T-helper 2 cell (primary cell): ENCODE measurements at places on chromosomes 7 and 10.

DNA sequence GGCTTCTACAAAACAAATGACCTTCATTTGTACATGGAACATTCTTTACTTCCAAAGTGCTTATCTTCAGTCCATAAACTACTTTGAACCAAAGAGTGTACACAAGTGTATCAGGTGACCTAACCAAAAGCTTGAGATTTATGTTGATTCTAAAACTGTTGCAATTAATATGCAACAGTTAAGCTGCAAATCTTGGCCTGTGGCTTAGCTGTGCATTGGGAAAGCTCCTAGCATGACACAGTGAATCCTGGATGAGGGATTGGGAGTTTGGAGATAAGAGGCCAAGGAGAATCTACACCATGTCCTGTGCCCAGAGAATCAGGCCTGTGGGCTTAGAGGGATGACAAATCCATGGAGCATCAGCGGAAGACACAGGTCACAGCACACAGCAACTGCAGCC lies 105.2 kb upstream of the GSDME start:
- DNase-seq: no peak

- no peak for DNase-seq
Observed at GRCh38 chr7:112877691-112878460, 87.7 kb upstream of the TMEM168 start.

- DNase-seq: no peak
Observed at GRCh38 chr7:20408467-20408826, 77.7 kb downstream of the ITGB8 start.

DNA sequence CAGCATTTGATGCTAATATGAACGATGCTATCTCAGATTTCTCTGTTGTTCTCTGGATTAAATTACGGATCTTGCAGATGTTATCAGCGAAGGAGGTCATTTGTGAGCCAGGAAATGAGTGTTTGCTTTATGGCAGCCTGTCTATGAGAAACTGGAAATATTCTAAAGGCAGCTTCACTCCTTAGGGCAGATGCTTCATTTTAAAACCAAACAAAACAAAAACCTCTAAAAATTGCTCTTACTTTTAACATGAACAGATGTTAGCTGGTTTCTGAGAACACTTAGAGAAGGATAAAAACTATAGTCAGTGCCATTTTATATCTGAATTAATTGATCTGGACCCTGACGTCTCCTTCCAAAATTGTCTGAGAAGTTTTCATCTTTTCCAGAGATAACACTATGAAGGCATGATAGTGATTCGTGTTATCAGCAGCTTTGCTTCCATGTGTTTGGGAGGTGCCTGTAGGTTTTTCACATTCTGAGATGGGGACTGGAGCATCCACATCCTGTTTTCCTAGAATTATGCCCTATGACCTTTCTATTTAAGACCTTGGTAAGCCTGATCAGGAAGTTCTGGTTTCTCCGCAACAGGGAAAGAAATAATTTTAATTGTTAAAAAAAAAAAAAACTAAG lies 53.1 kb downstream of the CPED1 start:
- DNase-seq: no peak

DNA sequence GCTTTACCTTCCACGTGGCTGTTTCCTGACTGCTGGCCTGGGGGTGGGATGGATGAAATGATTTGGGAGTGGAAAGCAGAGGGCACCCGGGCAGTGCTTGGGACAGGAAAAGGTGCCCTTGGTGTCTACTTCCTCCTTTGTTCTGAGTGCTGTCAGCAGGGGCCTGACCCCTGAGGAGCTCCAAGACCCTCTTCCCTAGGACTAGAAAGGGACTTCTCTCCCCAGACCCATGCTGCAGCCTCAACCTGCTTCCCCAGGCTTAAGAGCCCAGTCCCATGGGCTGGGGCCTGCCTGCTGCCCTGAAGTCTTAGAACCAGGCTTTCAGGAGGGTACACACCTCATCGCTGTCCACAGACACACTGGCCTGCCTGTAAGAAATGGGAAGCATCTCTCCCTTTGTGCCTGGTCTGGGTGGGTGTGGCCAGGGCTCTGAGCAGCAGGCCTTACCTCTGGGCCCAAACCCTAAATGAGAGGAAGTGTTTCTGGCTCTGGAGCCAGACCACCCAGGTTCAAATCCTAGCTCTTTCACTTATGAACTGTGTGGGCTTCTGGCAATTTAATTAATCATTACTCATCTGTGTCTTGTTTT lies 12.9 kb downstream of the CDH23 start:
- DNase-seq: no peak

- DNase-seq: peak; percentile 1
Observed at GRCh38 chr7:90262438-90262837, 17.5 kb downstream of the CFAP69 start.

GRCh38 chr7:102992938-102993717 lies 80.3 kb downstream of the LRRC17 start:
- no peak for DNase-seq

DNA sequence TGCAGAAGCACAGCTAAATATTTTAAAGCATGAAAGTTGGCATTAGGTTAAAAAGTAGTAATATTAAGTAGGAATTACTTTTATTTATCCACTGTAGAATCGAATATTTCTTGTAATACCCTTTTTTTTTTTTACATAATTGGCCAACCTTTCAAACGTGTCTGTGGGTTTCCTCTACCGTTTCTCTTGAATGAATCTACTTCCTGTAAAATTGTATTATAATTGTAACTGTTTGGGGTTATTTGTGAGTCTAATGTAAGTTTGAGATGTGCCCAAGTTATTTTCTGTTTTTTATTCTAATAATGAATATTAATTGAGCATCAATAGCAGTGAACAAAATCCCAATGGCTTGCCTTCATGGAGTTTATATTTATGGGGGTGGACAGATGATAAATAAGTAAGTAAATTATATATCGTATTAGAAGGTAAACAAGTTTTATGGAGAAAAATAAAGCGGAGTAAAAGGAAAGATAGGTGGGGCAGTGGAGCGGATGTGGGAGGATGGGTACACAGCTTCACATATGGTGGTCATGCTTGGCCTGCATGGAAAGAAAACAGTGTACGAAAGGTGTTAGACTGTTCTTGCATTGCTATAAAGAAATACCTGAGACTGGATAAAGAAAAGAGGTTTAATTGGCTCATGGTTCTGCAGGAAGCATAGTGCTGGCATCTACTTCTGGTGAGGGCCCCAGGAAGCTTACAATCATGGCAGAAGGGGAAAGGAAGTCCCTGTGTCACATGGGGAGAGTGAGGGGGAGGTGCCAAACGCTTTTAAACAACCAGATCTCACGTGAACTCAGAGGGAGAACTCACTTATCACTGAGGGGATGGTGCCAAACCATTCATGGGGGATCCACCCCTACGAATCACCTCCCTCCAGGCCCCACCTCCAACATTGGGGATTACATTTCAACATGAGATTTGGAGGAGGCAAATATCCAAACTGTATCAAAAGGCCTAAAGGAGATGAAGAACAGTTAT lies 5.4 kb downstream of the TSPAN13 start:
- DNase-seq: no peak

DNA sequence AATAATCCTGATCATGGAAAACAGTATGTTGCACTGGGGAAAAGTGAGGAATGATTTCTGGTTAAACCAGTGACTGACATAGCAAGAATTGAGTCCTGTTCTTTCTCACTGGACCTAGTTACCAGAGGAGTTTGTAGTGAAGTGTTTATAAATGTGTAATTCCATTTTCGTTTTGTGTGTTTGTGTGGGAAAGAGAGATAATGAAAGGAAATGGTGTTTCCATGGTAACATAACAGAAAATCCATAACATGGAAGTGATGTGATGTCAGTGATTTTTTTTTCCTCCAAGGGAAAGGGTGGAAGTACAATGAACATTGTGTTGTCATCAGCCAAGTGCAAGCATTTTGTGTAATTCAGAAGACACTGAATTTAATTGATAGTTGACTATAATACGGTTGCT lies 283.9 kb downstream of the PLXDC2 start:
- DNase-seq: no peak

DNA sequence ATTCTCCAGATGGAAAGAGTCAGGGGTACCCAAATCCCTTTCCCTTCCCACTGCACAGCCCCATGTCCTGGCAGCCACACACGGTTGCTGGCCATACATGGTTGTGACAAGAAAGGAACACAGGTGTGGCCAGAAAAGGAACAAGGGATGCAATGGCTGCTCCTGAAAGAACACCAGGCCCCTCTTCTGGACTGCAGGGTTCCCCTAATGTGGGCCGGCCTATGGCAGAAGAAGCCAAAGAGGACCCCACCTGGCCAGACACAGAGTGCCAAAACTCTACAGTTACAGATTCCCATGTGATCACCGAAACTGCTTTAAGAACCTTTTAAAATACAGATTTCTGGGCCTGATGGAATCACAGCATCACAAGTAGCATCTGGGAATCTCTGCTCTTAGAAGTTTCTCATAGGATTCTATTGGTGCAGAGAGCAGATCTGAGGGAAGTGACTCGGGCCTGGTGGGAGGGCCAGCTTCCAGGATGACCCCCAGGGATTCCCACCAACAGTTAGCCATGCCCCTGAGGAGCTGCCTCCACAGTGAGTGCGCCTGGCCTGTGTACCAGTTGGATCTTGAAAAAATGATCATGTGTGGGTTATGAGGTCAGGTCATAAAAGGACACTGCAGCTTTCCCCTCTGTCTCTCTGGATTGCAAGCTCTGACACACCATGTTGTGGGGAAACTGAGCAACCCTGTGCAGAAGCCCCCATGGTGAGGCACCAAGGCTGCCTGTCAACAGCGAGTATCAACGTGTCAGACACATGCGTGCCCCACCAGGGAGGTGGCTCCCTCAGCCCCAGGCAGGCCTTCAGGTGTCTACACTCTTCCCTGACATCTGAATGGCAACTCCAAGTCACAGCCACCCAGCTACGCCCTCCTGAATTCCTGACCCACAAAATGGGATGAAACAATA lies 89.6 kb upstream of the LANCL2 start:
- no peak for DNase-seq

DNA sequence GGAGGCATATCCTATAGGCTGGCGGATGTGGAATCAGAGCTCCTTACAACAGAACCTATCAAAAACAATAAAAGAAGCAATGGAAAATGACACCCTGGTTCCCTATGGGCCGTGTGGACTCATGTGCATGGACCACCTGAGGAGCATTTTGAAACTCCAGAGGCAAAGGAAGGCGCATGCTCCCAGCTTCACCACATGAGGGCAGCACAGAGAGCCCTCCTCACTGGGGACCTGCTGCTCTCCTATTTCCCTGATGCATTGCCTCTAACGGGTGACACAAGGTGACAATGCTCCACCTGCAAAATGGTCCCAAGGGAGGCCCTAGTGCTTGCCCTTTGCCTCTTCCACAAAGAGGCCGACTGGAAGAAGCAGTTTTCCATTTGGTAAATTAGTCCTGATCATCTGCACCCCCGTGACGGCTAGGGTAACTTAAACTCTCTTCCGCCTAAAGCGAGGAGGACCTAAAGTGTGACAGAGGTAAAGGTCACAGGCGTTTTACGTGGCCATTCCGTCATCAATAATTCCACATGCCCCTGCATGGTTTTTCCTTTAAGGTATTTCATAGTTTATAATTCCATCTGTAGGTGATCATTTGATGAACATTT lies 67.7 kb downstream of the GPAM start:
- no peak for DNase-seq

DNA sequence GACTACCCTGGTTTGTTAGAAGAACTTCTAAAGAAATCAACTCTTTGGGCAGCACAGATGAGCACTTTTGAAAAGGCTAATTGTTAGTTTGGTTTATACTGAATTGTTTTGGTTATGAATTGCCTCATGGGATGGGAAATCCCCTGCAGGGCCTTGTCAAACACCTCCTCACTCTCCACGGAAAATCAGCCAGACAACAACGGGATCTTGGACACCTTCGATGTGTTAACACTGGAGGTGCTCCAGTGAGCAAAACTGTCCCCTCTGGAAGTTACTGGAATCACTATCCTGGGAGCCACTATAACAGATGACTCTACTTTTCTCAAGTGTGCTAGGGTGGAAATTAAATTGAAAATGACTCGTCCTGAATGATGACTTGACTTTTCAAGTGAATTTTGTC lies 38.7 kb downstream of the CDK6 start:
- DNase-seq: no peak

DNA sequence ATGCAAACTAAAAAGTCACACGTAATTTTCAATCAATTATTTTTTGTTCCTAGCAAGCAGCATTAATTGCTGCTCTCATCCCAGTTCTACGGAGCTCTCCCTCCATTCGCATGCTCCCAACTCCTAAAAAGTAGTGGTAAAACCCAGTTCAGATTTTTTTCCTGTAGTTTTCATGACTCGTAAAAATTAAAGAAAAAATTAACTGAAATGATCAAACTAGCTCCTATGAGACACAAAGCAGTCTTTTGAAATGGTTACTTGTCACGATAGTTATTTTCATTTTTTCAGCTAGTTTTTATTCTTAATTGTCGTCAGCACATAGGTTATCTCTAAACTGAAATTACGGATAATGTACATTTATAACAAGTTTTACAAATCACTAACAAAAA lies 1.8 kb downstream of the HNRNPA2B1 start:
- DNase-seq: no peak

DNA sequence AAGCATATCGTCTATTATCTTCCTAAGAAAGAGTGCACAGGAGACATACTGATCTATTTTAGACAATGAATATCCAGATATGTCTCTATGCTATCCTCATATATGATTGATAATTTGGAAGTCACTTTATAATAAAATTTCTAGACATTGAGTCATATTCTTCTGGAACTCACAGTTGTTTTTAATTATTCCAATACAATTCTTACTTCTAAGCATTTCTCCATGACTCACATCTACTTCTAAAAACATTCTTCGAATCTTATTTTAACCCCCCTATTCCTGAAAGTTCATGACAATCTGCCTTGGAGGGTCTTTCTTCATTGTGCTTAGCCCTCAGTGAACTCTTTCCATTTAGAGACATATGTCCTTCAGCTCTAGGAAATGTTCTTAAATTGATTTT lies 368.1 kb downstream of the MDFIC start:
- DNase-seq: no peak

DNA sequence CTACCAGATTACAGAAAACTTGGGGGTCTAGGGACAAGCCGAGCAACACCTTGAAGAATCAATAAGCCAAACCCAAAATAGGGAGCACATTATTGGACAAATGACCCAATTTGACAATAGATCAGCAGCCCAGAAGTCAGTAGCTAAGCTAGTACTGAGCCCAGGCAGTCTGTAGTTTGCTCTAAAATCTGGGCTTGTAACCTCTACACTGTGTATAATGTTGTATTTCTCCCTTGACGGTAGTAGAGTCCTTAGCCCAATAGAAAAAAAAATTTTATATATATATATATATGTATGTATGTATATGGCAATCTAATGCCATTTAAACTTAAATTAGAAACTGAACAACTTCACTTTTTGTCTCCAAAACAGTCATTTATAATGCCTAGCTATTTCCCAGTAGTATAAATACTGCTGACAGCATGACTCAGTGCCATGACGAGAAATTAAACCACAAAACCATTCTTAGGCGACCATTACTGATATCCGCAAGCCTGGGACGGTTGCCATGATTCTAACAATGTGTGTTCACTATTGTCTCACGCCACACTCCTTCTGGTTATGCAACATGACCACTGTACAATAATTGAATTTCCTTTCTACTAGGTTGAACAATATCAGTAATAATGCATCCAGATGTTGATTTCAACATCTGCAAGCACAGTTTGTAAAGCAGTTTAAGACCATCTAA lies 110.5 kb downstream of the IPMK start:
- DNase-seq: no peak
